SK-MEL-5 (cell line): ENCODE measurements at places on chromosomes 3 and 15. TPM values are rescaled to one million over a fixed set of nuclear protein-coding genes. Genes with fewer than 3 reads are reported as not detected.
A peak's percentile ranks its signal among the peaks of the same experiment; 100 is the strongest.

The MYL3 gene
- not detected in 2 replicates for total RNA-seq

The ADAMTS7 gene
- total RNA-seq, result 1.3 and 2.0 TPM in 2 replicates

The ATP13A4 gene
- total RNA-seq, result not detected in 2 replicates

The RLBP1 gene
- 33.8 and 37.2 TPM in 2 replicates for total RNA-seq

GRCh38 chr3:85576091-85576690, 617.4 kb downstream of the CADM2 start:
- peak; percentile 67 for DNase-seq

GRCh38 chr3:193828477-193828876, 235.5 kb downstream of the OPA1 start:
- no peak for DNase-seq

DNA sequence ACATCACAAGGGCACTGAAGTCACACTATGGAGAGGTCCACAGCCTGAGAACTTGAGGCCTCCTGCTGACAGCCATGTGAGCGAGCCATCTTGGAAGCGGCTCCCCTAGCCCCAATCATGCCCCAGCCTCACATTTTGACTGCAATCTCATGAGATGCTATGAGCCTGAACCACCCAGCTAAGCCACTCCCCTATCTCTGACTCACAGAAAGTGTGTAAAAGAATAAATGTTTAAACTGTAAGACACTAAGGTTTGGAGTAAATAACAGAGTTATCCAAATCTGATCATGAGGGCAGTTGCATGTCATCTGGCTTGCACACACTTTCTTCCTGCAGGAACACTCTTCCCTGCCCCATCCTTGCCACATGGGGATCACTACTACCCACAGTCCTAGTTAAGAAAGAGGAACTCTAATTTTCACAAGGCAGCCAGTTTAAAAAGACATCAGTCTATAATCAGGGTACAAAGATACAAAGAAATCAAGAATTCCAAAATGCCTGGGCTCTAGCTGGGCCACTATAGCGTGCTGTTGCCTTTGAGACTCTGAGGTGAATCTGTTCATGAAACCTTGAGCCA, 494.2 kb downstream of the FOXP1 start:
- DNase-seq, result no peak

DNA sequence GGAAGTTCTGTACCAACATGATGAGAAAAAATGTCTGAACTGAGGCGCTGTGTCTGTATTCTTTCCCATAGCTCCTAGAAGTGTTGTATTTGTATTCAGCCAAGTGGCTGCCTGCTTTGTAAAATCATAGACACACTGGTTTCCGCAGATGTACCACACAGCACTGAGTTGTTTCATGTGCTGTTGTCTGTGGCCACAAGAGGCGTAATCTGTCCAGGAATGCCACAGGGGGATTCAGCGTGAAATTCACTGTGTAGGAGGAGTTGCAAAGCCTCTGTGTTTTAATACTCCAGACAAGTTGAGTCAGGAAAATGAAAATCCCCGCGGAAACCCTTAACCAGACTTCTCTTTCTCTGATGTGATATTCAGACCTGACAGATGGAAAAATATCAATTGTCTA, 462.2 kb downstream of the NSUN3 start:
- peak; percentile 77 for DNase-seq

DNA sequence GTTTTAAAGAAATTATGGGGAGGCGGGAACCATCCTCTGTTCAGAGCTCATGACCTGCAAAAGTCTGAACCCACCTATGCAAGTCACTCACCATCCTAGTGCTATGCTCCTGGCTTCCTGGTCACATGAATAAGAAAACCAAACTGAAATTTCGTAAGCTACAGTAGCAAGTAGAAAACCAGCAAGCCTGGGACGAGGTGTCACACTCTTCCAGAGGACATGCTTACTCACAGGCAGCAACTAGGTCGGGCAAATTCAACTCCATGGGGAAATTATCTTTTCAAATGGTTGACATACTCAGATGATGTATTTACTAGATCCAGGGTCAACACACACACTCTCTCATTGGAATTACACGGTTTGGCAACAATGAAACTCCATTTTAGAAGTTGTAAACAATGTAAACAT, 31.3 kb downstream of the LDHAL6B start:
- DNase-seq, result no peak
